ENCODE measurements at places on chromosomes 3 and 15.

DNA sequence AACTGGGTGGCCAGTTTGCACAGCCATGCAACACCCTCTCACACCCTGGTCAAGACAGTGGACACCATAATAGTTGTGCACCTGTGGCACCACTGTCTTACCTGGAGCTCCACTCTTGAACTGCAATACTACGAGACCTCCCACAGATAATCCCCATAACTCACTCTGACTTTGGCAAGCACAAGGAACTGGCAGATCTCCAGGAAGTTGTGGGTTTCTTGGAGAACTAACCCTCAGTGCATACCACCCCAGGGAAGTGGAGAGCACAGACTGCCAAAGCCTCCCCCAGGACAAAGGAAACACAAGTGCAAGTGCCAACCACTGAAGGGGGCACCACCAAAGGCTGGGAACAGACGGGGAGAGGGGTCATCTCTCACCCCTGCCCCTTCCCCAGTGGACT is 318.6 kb downstream of the SUCLG2 start:
- DNase-seq = no peak

- DNase-seq = no peak
Measured at GRCh38 chr3:178465260-178466180, 70.7 kb upstream of the KCNMB2 start.

DNA sequence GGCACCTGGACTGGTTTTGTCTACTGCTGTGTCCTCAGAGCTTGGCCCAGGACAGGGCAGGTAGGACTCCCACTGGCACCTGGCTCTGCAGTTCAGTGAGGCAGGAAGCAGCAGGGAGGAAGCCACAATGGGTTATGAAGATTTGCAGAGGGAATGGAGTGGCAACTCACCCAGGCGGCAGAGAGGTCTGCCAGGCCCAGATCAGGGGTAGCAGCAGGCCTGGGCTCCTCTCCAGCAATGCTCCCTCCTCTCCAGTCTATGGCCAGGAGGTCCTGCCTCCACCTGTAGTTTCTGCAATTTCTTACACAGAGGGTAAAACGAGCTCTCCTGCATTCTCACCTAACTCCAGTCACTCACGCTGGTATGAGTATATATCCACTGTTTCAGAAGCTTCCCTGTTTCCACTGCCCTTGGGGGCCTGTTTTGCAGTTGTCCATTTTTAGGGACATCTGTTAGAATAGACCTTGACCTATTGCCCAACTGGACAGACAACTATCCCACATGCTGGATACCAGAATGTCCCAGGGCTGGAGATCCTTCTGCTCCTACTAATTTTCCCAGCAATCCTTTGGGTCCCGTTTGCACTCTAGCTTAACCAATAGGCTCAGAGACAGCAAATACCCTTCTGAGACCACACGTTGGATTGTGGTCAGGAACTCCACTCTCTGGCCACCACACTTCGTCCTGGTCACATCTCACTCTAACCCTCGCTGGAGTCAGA is 35.2 kb downstream of the HMCES start:
- DNase-seq = no peak

DNA sequence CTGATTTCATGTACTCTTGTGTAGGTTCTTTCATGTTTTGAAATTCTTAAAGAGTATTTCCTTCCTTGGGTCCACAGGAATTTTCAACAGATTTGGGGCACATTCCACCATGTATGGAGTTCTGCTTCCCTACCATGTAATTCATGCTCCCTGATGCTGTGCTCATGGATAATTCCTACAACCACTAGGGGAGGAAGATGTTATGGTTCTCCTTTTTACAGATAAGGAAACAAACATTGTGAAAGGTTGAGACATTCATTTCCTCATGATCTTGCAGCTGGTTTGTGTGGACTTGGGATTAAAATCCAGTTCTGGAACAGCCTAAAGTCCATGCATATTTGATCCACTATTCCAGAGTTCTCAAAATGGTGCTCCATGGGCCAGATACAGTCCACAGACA is 174.9 kb upstream of the FRMD4B start:
- DNase-seq = no peak

DNA sequence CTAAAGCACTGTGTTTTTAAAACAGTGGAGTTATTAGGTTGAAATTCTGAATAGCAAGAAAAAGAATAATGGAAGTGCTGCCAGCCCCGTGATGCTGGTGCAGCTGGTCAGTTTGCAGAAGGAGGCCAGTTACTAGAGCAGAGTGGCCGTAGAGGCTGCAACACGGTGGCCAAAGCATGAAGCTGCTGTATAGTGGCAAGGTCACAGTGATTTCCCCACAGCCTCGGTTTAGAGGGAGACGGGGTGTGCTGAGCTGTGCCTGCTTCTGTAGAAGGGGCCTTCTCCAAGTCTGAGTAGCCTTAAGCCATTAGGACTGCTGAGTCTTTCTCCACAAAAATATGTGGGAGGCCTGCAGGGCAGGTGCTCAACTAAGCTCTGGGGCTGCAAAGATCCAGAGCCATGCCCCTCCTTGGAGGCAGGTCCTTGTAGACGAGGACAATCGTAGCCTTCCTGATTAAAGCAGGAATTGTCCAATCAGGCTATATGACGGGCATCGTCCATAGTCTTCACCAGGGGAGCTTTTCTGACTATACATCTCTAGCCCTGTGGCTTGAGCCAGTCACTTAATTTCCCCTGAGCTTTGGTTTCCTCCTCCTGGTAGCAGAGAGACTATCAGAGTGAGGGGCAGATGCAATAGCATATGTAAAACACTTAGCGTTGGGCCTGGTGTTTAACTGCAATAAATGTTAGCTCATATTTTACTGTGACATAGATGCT is 151.6 kb downstream of the PGPEP1L start:
- DNase-seq = no peak

DNA sequence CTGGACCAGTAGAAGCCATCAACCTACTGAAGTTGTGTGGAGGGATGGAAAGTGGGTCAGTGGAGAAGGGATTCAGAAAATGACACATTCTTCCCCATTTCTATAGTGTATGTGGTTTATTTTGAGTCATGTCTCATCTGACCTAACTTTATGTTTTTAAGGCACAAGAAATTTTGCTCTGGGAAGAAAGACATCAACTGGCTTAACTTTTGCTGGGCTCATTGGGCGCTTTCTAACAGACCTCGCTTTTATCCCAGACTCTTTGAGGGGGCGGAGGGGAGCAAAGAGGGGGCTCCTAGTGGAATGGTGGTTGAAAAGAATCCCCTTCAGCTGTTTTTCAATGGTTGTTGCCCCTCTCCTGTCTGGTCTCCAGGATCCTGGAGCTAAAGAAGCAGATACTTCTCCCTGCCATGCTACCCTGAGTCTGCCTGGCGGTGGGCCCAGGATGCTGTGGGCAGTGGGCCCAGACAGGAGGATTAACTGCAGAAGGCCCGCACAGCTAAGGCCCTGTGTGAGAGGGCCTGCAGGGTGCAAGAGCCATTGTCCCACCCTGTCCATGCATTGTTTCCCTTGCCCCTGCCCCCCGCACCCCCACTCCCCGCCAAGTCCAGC is 14.5 kb downstream of the CSRNP1 start:
- DNase-seq = no peak

DNA sequence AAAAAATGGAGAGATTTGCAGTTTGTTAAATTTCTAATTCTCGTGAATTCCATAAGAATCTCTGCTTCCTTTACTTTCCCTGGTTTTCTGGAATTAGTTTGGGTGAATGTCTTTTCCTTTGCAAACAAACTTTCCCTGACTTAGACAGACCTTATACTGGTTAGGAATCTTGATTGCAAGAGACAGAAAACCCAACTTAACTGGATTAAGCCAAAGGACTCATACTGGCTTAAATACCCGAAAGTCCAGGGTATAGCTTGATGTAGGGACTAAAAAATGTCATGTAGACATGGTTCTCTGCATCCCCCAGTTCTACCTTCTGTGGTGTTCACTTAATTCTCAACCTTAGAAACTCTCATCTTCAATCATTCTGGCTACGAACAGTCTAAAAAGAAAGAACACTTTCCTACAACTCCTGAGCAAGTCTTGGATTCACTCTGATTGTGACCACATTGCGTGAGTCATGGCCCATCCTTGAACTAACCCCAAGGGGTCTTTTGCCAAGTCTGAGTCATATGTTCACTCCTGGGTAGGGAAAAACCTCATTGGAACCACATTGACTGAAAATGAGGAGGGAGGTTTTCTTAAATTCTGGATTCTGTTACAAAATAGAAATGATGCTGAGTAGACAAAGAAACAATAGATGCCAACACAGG is 136.0 kb upstream of the DAZL start:
- no peak for DNase-seq

- DNase-seq = no peak
Measured at GRCh38 chr15:60119101-60119500, 115.0 kb downstream of the FOXB1 start.

DNA sequence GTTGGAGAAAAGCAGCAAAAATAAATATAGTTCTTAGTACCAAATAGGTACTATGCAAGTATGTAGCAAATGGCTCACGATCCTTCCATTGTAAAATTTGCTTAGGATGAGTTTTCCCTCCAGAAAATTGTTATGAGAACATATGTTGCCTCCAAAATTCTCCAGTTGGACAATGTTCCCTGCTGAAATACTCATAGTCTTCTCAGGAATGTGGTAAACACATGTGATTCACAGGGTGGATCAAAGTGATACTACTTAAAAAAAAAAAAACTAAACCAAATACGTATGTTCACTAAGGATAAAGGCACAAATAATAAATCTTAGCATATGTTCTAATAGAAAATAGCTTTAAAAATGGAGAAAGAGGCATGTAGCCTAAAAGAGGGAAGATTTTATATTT is 84.3 kb upstream of the ZNF385D start:
- no peak for DNase-seq

GRCh38 chr3:141370065-141370533 is 1.8 kb downstream of the ZBTB38 start:
- DNase-seq = no peak

GRCh38 chr3:89268059-89268458 is 160.6 kb downstream of the EPHA3 start:
- no peak for DNase-seq

DNA sequence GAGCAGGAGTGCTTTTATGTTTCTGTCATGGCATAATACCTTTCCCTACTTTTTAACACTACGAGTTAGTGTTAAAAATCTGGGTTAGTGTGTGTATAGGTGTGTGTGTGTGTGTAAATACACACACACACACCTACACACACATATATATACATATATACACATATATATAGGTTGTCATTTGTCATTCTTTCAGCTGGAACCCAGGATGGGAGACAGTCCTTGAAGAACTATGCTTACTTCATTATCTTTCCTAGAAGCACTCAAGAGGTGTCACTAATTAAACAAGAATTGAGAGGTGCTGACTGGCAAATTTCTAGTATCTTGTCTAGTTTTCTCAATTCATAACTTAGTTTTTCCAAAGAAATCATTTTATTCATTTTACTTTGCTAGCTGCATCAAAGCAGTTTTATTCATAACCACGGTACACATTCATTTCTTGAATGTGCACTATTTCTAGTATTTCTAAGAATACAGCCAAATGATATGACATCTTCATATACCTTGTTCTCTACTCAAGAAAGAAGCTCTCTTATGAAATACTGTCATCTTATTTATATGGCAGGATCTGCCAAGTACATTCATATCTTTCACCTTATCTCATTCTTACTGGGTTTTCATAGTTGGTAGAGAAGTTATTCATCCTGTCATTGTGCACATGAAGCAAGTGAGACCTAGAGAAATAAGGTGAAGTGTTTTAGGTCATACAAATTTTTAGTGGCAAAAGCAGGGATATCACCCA is 46.6 kb downstream of the ISL2 start:
- no peak for DNase-seq

DNA sequence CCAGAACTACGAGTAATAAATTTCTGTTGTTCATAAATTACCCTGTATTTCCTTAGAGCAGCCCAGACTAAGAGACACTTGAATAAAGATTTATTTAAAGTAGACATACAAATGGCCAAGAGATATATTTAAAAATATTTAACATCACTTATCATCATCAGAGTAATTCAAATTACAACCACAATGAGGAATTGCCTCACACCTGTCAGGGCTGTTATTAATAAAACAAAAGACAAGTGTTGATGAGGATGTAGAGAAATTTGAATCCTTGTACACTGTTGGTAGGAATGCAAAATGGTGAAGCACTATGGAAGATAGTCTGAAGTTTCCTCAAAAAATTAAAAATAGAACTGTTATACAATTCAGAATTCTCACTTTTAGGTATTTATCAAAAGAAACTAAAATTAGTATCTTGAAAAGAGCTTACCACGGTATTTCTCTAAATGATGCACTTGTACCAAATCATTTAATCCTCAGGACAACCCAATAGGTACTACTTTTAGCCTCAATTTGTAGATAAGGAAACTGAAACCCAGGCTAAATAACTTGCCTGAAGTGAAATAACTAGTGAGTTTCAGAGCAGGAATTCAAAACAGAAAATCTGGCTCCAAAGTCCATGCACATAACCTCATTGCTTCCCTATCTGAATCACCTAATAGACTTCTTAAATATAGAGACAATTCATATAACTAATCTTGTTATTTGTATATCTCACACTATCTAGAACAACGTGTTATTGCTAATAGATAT is 69.4 kb downstream of the ZBTB20 start:
- no peak for DNase-seq

- DNase-seq = no peak
Measured at GRCh38 chr3:108287146-108287545, 9.2 kb upstream of the HHLA2 start.

- DNase-seq = no peak
Measured at GRCh38 chr3:98769448-98769847, 6.3 kb downstream of the ST3GAL6 start.
